ENCODE measurements at places on chromosomes 7 and 10.

GRCh38 chr7:8389593-8390261 lies 43.7 kb upstream of the NXPH1 start:
- peak; percentile 31 for DNase-seq

DNA sequence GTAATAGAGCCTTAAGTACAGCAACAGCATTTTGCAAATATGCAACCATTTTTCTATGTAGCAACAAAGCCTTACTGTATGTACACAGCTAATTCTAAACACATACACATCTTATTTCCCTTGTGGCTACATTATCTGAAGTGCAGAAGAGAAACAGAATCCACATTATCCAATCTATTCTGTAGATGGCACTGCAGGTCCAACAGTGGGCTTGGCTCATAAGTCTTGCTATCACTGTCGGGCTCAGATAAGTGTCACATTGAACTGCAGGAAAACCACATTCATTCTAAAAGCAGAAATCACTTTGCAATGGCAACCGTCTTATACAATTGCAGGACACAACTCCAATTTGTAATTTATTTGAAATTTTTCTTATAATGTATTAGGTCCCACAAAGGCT lies 109.8 kb upstream of the NOBOX start:
- DNase-seq, result no peak

DNA sequence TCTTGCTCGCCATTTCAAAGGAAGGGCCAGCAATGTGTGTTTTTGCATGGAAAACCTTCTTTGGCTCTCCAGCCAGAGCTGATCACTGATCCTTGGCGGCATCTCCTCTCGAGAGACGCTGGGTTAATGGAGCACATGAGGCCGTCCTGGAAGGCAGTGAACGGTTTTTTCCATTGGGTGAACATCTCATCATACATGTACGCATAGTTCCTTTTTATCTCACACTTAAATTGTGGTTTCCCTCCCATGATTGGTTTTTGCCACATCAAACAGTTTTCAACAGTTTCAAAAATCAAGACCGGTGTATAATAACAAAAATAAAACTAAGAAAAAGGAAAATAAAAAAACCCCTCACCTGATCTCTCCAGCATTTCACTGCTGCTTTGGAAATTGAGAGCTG lies 276.4 kb downstream of the TCF7L2 start:
- no peak for DNase-seq

- DNase-seq, result no peak
Measured at GRCh38 chr10:124329941-124330340, 88.8 kb downstream of the OAT start.

- no peak for DNase-seq
Measured at GRCh38 chr10:69438536-69439349, 12.5 kb upstream of the TSPAN15 start.

DNA sequence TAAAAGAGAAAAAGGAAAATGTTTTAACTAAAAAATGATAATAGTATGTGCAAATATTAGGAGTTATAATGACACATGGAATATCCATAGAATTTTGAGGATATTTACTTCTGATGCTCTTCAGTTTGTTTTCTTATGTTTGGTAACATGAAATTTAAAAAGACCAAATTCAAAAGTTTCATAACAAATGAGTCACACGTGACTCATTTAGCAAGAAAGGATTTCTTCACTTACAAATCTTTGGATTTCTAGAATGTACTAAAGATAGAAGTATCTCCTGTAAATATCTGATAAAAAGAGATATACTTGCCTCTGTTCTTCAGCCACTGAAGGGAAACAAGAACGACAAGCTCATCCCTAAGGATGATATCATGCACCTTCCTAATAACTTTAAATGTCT lies 774.5 kb upstream of the LRRTM3 start:
- no peak for DNase-seq

DNA sequence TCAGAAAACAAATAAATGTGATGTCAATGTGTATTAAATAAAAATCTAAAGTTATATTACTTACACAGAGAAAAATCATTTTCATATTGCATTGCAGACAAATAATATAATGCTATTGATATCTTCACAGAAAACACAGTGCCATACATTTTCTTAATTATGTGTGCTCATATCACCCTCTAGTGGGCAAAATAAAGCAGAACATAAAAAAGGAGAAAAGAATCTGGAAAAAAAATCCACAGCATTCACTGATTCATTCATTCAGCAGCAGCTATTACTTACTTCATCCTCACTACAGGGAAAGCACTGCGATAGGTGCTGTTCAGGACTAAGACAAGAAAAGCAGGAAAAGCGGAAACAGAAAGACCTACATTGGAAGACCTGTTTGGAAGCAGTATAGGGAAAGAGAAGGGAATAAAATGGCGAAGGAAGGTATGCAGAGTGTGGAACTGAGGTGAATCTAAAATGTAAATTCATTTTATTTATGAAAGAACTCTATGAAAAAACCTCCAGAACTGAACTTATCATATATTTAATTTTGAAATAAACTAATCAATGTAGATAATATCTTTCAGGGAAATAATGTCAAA lies 73.2 kb downstream of the POT1 start:
- no peak for DNase-seq

GRCh38 chr10:132096223-132096622 lies 30.5 kb downstream of the JAKMIP3 start:
- DNase-seq, result no peak

DNA sequence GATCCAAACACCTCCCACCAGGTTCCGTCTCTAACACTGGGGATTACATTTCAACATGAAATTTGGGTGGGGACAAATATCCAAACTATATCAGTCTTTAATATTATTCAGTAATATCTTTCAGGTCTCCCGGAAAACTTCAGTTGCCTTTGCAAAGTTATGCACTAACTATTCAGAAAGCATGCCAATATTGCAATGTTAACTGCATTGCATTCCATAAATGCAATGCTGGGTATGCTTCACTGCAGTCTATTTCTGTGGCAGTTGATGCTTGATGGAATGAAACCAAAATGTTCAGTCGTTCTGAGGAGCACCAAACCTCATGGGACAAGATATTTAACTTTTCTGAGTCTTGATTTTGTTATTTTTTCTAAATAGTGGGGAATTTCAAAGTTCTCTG lies 147.5 kb downstream of the SLC16A9 start:
- no peak for DNase-seq

GRCh38 chr10:27252267-27253000 lies 11.8 kb upstream of the ACBD5 start:
- DNase-seq, result peak; percentile 45

GRCh38 chr7:149558149-149558861 lies 60.7 kb upstream of the ZNF746 start:
- no peak for DNase-seq

- DNase-seq, result no peak
Measured at GRCh38 chr7:31957090-31957720, 113.0 kb downstream of the PDE1C start.

- no peak for DNase-seq
Measured at GRCh38 chr7:42340436-42340835, 103.4 kb upstream of the GLI3 start.

DNA sequence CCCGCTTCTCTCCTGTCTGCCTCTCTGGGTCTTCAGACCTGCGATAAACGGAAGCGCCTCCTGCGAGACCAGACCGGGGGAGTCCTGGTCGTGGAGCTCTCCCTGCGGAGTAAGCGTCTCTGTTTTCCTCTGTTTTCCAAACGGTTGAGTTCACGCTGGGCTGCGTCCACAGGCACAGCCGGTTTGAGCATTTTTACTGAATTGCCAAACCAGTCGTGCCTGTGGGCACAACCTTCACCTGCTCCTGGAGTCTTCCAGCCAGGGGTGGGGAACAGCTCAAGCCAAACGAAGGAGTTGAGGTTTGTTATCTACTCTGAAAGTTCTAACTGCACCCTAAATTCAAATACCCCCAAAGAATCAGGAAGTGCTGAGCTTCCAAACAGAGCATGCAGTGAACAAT lies 16.3 kb downstream of the TECTB start:
- DNase-seq, result no peak

DNA sequence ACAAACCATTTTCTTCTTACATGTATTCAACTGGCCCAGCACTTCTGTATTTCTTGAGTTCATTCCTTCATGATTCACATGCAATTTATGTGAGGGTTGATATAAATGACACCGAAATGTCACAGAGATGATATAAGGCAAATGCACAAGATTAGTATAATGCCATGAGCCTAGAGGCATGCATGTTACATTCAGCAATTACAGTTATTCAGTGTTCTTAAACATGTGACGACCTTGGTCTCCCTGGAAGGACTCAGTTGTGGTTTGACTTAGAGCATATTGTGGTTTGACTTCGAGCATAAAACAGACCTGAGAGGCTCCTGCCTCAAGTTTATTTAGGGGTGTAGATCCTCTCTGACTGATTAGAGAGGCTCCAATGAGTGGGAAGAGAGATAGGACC lies 752.1 kb upstream of the POM121L12 start:
- no peak for DNase-seq

DNA sequence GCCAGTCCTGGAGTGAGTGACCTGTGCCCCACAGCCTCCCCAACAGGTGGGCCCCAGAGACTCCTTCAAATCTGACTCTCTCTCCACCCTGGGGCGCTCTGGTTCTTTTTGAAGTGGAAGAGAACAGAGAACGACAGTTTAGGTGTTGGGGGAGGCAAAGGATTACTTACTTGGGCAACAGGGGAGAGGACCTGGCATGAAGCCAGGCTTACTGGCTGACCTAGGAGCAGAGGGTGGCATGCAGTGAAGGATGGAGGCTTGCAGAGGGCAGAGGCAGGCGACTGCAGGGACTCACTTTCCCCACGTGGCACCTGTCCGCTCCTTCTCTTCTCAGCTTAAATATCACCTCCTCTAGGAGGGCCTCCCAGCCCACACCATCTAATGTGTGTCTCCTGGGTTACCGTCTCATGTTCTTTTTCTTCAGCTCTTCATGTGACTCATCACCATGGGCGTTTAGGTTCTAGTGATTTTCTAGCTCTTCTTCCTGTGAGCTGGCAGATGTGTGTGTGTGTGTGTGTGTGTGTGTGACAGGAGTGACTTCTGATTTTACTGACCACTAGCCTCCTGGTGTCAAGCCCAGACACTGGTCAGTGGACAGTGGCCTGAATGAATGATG lies 15.5 kb downstream of the LZTS2 start:
- DNase-seq, result no peak

GRCh38 chr7:148746135-148746534 lies 47.4 kb downstream of the CUL1 start:
- no peak for DNase-seq

DNA sequence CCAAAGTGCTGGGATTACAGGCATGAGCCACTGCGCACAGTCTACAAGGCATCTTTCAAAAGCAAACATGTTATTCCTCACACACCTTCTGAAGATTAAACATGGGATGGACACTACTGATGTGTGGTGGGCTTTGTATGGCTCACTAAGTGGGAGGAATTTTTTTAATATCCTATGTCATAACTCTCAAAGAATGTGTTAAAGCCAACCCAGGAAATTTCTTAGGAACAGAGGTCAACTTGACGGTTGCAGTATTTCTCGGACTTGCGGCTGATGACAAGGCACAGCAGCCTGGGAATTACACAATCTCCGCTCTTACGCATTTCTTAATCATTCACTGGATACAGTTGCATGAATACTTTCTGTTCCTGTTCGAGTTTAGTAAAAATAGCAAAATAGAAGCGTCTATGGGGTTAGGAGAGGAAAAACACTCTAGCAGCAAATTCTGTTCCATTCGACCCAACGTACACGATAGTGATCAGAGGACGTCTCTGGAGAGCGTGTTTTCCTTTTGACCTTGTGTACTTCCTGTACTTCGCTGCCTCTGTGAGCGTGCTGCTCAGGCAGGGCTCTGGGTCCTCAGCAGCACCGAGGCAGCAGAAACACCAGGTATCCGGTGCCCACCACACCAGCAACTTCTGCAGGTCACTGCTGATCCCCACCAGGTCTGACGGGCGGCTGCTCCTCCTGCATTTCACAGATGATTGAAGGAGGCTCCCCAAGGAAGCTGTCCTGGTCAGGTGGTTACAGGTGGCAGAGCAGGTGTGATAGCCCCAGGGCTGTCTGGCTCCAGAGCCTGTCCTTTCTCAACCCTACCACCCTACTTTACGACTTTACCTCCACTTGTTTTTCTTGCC lies 26.4 kb upstream of the SRGN start:
- DNase-seq, result peak; percentile 48

DNA sequence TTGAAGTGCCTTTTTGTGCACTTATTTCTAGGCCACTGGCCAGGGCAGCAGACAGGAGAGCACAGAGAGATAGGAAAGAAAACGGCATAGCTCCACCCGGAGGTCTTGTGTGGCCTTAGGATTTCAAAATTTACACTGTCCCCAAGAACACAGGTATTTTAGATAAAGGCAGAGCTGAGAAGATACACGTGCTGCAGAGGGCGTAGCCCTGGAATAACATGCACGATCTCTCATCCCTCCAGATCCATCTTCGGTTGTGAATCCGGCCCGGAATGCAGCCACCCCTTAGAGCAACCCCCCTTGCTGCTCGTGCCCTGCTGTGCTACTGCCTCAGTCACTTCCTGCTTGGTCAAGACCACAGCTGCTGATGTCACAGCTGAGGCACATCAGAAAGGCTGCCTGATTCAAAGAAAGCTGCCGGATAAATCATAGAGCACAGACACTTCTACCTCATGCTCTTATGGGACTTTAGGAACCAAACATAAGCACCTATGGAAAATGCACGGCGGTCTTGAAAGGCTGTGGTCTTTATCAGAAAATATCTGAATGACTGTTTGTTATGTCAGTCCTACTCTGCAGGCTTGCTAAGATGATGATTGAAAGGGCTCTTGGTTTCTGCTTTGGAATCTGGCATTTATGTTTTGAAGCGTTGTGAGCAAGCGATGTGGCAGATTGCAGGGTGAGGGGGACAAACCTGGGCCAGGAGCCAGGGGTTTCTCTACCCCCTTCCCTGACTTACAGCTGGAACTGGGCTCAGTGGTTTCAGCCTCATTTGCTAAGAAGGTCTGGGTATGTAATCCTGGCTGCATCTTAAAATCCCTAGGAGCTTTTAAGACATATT lies 152.0 kb downstream of the SVIL start:
- no peak for DNase-seq

DNA sequence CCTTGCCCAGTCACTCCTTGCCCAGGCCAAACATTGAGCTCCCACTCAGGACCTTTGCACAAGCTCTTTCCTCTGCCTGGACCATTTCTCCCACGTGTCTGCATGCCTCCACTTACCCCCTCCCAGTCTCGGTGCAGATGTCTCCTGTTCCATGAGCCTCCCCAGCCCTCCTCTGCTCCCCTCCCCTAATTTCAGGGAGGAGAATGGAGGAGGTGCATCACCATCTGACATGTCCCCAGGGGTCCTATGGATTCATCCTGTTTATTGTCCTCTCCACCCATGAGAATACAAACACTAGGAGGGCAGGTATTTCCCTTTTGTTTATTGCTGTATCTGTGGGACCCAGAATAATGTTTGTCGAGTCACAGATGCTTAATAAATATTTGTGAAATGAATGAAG lies 8.6 kb upstream of the GRID2IP start:
- no peak for DNase-seq

Data from uterus (tissue), 4 donors.